ENCODE measurements at places on chromosomes 7 and 10.

- no peak for DNase-seq
These were observed 87.5 kb downstream of the ANKRD7 start for GRCh38 chr7:118312051-118312450.

DNA sequence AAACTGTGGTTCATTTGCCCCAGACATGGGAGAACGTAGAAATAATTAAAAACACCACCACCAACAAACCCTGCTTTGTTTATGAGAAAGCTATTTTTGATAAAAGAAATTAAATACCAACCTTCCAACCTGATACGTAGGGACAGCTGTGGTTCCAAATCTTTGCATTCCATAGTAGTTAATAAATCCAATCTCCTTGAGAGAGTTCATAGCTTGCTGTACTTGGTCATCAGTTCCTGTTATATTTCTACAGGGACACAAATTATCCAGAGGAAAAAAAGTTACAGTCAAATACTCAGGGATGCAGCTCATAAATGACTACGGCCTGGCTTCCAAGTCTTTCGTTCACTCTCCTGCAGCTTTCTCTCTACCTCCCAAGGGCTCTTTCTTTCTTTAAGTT lies 41.1 kb downstream of the PUS7 start:
- DNase-seq, result no peak

GRCh38 chr7:25619963-25620799 lies 391.9 kb upstream of the NPVF start:
- peak; percentile 19 for DNase-seq

DNA sequence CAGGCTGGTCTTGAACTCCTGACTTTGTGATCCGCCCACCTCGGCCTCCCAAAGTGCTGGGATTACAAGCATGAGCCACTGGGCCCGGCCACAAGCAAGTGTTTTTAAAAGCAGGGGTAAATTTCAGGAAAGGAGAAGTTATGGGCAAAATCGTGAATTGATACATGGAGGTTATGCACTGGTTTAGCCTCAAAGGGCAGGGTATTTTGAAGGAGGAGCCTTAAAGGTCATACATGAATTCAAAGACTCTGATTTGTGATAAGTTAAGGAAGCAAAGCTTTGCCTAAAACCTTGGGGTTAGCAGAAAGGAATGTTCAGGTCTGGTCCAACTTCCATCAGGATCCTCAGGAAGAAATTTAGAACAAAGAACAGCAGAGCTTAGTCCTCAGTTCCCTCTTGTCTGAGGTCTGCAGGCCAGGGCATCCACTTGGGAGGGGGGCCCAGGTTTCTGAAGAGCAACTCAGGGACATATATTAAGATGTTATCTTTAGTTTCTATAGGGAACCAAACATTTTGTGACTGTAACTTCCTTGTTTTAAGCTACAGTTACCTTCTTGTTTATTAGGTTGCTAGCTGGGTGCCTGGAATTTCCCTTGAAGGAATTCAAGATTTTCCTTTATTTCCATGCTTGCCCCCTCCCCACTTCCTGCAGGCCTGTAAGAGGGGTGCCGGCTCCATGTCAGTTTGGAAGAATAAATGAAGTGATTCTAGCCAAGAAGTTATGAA lies 2.8 kb upstream of the REPIN1 start:
- no peak for DNase-seq

DNA sequence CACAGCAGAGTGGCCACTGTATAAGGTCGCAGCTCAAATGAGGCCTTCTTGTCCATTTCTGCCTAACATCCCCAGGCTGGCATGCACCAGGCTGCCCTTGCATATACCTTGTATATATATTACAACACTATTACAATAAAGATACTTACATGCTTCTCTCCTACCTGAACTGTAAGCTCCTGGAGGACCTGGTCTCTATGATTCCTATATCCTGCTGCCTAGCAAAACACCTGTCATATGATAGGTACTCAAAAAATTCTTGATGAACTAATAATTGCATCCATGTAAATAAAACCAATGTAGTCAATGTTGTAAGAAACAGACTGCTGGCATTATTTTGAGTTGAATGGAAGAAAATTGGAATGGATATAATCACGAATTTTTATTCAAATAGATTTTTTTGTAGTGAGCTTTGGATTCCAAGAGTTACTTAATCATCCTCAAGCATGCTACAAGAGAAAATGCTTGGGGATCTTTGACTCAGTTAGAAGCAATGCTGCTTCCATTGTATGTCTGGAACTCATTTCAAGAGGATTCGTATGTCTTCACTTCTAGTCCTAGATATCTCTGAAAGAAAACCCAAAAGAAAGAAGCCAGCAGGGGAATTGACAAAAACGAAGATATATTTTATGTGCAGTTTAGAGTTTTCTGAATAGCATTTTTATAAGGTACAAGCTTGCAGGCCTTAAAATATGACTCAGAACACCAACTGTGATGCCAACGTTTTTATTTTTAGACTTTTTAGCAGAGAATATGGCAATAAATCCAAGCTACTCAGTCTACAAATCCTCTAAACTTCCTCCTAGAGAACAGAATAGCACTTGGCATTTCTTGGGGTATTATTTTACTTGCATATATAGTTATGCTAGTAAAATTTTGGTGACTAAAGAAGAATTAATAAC lies 53.1 kb downstream of the OSBPL3 start:
- DNase-seq, result no peak

DNA sequence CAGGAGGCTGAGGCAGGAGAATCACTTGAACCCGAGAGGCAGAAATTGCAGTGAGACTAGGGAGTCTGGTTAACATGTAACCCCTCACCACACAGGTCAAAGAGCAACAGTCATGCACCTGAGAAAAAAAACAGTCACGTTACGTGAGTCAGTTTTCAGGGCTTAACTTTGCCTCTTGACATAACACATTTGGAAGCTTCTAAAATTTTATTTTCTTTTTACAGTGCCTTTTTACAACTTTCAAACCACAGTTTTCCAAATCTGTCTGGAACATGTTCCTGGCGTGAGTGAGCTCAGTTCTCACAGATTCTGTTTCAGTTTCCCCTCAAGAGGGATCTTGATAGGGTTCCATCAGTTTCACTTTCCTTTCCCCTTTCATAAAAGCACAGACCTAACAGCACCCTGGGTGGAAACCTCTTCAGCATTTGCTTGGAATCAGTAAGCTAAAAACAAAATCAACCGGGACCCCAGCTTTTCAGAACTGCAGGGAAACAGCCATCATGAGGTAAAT lies 4.4 kb downstream of the IFIT3 start:
- peak; percentile 37 for DNase-seq

DNA sequence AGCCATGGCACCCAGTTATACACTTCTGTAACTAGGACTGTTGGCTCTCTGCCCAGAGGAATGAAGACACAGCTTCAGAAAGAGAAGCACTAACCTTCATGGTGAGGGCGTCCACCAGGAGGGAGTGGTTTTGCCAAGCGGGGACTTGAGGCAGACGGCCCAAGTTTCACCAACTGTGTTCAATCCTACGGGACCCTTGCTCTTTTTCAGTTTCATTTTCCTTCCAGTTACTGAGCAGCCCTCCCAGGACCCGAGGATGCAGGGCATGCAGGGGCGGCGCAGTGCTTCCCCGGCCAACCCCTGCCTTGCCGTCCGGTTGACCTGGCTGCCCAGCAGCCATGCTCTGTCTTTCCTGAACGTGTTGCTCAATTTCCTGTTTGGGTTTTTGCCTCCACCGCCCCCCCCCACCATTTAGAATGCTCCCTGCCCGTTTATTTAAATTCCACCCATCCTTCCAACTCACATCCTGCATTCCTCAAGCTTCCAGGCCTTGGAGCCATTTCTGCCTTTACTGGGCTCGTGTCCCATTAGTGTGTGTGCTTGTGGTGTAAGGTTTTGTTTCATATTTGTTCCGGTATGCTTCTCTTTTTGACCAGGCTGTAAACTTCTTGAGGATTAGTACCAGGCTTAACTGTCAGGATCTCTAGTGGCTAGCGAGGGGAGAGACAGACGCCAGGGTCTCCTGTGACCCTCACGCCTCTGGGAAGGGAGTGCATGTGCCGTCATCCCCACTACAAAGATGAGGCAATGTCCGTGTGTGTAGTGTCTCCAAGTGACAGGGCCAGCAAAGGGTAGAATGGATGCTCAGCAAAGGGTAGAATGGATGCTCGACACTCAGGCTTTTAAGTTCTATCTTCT lies 31.6 kb downstream of the IL15RA start:
- no peak for DNase-seq

DNA sequence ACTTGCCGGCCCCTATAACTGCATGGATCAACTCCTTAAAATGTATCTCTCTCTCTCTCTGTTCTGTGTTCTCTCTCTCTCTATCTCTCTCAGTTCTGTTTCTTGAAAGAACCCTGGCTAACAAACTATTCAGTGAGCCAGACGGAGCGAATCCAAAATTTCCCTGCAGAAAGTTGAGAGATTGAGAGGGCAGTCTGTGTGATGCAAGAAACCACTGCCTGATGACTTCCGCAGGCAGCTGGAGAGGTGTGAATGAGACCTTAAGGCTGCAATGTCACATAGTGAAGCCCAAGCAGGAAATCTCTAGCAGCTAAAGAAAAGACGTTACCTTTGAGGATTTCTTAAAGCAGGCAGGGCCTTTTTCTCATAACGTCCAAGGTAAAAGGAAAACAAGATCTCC lies 17.3 kb downstream of the FAM107B start:
- DNase-seq, result no peak

GRCh38 chr10:28551086-28551485 lies 18.2 kb downstream of the WAC start:
- DNase-seq, result no peak

- DNase-seq, result no peak
These were observed 242.5 kb upstream of the HABP2 start for GRCh38 chr10:113310347-113310746.

GRCh38 chr10:10209167-10209566 lies 808.5 kb upstream of the CELF2 start:
- DNase-seq, result no peak

DNA sequence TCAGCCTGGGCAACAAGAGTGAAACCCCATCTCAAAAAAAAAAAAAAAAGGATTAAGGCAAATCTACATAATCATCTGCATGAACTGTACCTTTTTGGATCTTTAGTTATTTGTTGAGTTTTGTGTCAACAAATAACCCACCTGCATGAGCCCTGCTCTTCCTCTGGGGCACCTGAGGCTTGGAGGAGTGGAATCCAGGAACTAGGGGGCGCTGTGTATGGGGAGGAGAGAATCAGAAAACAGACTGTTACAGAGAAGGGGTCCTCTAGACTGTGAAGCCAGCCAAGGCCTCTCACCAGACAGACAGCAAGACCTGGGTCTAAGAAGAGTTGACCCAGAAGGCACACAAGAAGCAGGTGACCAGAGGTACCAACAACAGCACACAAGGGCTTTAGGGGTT lies 682.8 kb upstream of the NRP1 start:
- no peak for DNase-seq

- no peak for DNase-seq
These were observed 675.3 kb downstream of the INHBA start for GRCh38 chr7:41027428-41028115.

GRCh38 chr10:75395932-75396630 lies 5.5 kb downstream of the ZNF503 start:
- no peak for DNase-seq

GRCh38 chr7:93147363-93147762 lies 822 bp downstream of the SAMD9L start:
- DNase-seq, result peak; percentile 55

GRCh38 chr7:139909379-139910050 lies 80.5 kb downstream of the TBXAS1 start:
- no peak for DNase-seq

- DNase-seq, result peak; percentile 44
These were observed 33.7 kb upstream of the PTF1A start for GRCh38 chr10:23158370-23158769.

GRCh38 chr10:51422311-51423120 lies 276.9 kb downstream of the CSTF2T start:
- DNase-seq, result peak; percentile 37

GRCh38 chr10:68700197-68700596 lies 20.8 kb upstream of the CCAR1 start:
- no peak for DNase-seq

DNA sequence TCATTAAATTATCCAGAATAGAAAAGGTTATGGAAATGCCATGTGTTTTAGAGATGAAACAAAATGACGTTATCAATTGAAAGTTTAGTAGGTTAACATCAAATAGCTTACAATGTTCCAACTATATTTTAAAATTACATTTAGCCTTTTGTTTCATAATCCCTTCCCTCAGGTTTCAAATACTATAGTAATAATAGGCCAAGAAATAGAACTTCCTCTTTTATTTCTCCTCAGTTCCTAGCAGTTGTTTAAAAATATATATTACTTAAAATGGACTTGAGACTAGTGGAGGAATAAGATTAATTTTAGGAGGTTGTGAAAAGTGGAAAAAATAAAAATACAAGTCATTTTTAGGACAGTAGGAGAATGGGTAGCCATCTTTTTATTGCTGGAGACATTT lies 16.4 kb upstream of the PDSS1 start:
- no peak for DNase-seq

GRCh38 chr7:24827589-24827988 lies 70.3 kb upstream of the GSDME start:
- DNase-seq, result no peak

DNA sequence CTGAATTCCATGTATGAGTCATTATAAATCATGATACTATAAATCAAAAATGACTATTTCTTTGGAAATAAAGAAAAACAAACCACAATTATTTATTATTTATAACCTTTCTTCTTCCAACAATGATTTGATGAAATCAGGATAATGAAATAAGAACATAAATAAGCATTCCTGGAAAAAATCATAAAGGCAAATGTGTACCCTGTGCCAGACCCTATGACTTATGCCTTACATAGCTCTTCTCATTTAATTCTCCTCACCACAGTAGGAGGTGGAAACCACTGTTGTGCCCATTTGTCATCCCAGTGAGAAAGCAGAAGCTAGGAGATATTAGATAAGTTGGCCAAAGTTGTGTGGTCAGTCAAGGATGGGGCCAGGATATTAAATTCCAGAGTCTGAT lies 255.1 kb downstream of the DOCK4 start:
- no peak for DNase-seq

GRCh38 chr10:132100556-132101349 lies 35.0 kb downstream of the JAKMIP3 start:
- no peak for DNase-seq

DNA sequence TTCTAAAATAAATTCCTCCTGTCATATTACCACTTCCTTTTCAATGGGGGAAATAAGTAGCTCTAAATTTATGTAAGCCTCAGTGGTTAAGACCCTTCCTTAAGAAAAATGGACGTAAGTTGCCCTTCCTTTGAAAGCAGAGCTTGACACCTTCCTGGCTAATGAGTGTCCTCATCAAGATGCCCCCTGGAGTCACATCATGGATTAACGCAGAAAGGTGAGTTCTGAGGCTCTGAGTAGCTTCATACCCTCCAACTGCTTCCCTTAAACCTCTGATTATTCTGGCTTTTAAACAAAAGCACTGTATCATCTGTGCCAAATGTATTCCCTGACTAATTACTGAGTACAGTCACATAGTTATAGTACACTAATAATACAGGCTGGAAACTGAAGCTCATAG lies 14.7 kb downstream of the KCTD7 start:
- no peak for DNase-seq

- DNase-seq, result no peak
These were observed 2.5 kb upstream of the RHBDD2 start for GRCh38 chr7:75876126-75876881.

GRCh38 chr10:26725837-26726727 lies 28.6 kb downstream of the PDSS1 start:
- DNase-seq, result peak; percentile 58
